NCI-H774 (cell line): ENCODE measurements at places on chromosomes 1 and 21.

- DNase-seq, result no peak
These were observed 247.7 kb upstream of the PTBP2 start for GRCh38 chr1:96473791-96474434.

GRCh38 chr1:107866870-107867269 lies 98.1 kb downstream of the VAV3 start:
- no peak for DNase-seq

DNA sequence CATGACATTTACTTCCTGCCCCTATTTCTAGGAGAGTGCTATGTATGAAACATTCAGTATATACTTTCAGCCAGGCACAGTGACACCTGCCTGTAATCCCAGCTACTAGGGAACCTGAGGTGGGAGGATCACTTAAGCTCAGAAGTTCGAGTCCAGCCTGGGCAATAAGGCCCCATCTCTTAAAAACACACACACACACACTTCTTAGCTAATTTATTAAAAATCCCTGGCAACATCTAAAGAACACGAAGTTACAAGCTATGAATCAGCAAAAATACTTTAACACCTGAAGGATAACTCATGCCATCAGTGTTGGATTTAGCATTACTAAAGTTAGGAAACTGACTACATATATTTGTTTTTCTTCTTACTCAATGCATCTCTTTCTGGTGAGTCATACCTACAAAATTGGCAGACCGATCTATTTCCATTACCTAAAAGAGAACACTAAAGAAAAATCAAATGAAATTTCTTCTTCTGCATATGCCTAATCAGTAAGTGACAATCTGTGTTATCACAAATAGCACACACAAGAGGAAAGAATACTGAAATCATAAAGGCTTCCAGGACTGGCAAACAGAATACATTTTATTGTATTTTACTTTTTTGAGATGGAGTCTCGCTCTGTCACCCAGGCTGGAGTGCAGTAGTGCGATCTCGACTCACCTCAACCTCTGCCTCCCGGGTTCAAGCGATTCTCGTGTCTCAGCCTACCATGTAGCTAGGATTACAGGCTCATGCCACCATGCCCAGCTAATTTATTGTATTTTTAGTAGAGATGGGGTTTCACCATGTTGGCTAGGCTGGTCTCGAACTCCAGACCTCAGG lies 41.4 kb downstream of the RNF115 start:
- DNase-seq, result no peak

DNA sequence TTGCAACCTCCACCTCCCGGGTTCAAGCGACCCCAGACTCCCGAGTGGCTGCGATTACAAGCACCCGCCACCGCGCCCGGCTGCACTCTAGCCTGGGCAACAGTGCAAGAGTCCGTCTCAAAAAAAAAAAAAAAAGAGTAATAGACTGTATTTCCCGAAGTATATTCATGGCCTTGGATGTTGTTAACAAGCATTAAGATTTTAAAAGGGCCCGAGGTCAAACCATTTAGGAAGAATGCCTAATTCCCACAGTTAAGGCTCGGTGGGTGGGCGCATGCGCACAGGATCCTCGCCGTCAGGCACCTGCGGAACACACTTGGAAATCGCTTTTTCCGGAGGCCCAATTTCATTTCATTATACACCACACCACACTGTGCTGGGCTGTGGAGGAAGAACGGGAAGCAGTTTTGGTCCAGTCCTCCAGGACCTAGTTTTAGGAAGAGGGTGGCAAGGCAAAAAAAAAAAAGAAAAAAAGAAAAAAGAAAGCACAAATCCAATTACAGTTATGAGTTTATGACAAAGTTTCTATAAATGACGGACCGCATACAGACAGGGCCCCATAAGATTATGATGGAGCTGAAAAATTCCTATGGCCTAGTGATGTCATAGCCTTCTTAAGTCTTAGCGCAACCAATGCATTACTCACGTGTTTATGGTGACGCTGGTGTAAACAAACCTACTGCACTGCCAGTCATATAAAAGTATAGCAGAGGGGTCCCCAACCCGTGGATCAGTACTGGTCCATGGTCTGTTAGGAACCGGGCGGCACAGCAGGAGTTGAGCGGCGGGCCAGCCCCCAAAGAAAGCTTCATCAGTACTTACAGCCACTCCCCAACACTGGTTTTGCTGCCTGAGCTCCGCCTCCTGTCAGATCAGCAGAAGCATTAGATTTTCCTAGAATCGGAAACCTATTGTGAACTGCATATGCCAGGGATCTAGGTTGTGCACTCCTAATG lies 38.2 kb downstream of the H3-3A start:
- DNase-seq, result peak; percentile 12

DNA sequence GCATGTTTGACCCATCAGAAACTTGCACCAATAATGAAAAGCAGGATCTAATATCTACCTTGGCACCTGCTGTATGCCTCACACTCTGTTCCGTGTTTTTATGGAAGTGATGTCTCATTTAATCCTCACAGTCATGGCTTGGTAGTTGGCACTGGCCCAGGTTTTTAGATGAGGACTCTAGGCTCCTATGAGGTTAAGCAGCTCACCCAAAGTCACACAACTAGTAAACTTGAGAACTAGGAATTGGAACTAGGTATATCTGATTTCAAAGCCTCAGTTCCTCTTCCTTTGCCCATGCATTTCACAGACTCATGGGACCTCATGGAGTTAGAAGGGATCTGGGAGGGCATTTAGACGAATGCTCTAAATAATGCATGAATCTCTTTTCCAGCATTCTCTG lies 21.3 kb upstream of the TARBP1 start:
- no peak for DNase-seq
